NCI-H1436 treated with DMSO at 0.1 percent for 48 hours (cell line): ENCODE measurements at places on chromosomes 3 and 15.

- no peak for DNase-seq
Measured at GRCh38 chr3:184140436-184140835, 5.3 kb downstream of the EIF2B5 start.

DNA sequence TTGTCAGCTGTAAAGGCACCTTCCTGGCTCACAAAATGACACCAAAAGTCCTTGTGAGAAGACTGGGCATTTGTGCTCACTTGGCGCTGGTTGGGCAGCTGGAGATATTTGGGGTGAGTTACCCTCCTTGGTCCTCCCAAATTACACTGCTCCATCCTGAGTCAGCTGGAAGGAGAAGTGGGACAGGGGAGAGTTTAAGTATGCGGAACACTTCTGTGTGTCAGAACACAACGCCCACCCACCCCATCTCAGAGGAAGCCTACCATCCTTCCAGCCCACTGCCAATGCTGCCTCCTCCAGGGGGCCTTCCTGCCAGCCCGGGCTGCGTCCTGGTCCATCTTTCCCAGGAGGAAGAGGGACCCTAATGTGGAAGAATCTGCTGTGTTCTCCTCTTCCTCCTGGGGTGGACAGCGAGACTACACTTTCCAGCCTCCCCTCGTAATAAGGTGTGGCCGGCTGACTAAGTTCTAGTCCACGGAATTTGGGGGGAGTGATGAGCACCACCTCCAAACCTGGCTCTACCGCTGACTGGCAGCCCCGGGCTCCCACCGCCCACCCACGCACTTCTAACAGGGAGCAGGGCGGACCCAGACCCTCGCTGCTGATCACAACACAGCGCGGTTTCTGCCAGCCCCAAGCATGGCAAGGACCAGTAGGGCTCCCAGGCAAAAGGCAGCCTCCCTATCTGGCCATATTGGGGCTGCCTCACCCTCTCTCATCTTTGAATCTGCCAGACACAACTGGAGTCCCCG, 265.0 kb downstream of the XXYLT1 start:
- no peak for DNase-seq

GRCh38 chr3:48985831-48986376, 4.1 kb upstream of the P4HTM start:
- no peak for DNase-seq

DNA sequence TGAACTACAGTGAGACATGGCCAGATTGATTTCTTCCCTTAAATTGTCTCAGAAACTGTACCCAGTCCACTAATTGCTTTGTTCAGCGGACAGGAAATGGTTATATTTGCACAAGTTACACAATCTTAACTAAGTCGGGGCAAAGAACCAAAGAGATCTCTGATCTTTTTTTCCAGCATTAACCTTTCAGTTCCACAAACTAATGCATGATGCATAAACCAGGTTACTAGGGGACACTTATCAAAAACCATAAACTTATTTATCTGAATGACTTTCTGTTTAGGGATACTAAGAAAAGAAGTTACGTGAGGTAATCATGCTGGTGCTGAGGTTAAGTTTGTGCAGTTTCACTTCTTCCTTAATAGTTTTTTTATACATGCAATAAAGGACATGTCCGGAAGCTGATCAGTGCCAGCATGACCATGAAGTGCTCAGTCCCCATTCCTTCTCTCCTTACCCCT, 22.4 kb downstream of the FNDC3B start:
- DNase-seq: no peak

DNA sequence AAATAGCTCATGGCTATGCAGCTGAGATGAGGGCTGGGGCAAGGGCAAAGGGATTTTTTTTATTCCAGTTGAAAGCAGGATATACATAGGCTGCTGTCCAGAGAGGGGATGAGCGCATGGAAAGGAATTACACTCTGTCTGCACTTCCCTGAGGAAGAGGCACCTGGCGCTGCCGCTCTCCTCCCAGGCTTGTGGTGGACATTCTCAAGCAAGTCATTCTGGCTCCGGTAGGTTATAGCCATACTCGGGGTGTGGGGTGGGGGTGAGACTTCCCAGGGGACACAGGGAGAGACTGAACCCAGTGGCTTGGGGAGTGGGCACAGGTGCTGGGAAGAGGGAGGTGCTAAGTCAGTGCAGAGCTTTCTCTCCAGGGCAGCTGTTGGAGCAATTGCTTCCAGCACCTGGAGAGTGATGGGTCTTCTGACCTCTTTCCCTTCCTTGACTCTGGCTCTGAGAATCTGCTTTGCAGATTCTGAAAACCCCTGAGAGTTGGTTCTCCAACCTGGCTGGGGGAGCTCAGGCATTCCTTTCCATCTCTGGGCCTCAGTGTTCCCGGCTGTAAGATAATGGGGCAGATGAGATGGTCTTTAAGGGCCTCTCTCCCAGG, 24.3 kb downstream of the CYP8B1 start:
- no peak for DNase-seq
